ENCODE measurements at places on chromosomes 13 and 19.

- peak; percentile 37 for DNase-seq
These were observed 266.2 kb downstream of the MAB21L1 start for GRCh38 chr13:35210261-35210660.

DNA sequence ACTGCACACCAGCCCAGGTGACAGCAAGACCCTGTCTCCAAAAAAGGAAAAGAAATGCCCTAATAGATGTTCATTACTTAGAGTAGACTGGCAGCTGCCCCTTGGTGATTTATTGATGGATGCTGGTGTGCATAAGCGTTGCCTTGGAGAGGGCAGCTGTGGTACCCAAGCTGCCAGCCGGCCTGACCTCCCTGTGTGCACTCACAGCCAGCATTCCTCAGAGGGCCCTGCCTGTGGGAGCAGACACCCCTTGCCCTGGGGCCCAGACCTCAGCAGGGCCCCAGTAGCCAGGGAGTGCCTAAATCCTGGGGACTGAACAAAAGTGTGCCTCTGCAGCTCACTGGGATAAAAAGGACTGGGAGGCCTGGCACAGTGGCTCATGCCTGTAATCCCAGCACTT, 7.8 kb upstream of the ACTN4 start:
- no peak for DNase-seq

DNA sequence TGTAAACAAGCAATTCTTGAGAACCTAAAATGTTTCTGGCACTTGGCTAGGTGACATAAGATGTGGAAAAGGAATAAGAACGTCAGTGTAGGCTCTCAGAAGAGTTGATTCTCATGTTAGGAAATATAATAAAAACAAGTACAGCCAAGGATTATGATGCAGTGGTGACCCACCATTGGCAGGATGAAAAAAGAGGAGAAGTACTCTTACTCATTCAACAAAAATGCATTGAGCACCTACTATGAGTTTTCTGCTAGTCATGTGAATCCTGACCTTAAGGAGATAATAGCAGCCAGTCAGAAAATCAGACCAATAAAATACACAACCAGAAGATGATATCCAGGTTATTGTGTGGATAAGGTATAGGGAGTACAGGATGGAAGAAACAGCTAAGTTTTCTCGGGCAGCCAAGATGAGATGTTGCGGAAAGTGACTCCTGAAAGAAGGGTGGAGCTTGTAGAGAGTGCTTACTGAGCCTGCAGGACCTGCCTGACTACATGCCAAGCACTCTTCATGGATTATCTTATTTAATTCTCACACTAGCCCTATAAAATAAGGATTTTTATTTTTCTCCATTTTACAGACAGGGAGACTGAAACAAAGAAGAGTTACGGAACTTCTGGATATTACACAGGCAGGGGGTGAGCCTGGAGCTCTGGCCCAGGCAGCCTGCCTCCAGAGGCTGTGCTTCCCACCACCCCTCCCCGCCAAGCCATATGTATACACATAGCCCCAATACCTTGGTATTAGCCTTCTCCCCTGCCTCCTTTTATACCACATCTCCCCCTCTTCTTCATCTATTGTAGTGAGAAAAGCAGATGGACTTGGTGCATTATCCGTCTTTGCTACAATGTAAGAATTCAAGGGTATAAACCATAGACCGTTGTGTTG, 58.0 kb downstream of the TGDS start:
- peak; percentile 25 for DNase-seq

DNA sequence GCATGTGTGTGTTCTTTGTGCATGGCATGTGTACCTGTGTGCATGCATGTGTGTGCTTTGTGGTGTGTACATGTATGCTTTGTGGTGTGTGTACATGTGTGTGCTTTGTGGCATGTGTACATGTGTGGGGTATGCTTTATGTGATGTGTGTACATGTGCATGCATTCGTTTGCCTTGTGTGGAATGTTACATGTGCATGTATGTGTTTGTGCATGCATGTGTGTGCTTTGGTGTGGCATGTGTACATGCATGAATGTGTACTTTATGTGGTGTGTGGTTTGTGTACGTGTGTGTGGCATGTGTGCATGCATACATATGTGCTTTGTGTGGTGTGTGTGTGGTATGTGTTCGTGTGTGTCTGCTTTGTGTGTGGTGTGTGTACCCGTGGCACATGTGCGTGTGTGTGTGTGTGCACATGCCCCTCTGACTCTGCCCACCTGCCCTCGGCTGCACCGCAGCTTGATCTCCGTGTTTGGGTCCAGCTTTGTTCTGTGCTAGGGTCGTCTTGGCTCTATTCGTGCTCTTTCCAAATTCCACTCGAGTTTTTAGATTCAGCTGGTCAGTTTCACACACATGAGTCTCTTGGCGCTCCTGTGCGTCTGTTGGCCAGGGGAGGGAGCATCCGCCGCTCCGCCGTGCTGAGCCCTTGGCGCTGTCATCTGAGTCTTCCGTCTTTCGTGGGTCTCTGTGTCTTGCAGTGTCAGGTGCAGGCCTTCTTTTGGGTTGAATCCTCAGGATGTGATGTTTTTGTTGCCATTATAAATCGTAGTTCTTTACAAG, 46.5 kb upstream of the TFDP1 start:
- DNase-seq: no peak

GRCh38 chr19:38731654-38732301, 12.5 kb downstream of the CAPN12 start:
- no peak for DNase-seq

- DNase-seq: no peak
These were observed 386 bp downstream of the GIPR start for GRCh38 chr19:45668342-45668871.

DNA sequence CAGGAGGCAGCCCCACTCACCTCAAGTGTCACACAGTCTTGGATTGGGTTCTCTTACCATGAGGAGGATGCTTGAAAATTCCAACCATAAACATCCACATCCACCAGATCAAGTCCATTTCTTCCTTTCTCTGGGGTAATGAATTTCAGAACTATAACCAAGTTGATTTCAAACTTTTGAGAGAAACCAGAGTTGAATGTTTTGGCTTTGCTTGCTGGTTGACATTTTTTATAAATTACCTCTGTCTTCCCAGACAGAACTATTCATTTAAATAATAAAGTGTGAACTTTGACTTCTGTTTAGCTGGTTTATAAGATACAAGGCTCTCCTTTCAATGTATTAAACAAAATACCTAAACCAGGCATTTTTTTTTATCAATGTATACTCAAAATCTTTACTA, 550.7 kb downstream of the KCTD12 start:
- DNase-seq: no peak

GRCh38 chr19:10651851-10652250, 2.3 kb upstream of the ILF3 start:
- no peak for DNase-seq

DNA sequence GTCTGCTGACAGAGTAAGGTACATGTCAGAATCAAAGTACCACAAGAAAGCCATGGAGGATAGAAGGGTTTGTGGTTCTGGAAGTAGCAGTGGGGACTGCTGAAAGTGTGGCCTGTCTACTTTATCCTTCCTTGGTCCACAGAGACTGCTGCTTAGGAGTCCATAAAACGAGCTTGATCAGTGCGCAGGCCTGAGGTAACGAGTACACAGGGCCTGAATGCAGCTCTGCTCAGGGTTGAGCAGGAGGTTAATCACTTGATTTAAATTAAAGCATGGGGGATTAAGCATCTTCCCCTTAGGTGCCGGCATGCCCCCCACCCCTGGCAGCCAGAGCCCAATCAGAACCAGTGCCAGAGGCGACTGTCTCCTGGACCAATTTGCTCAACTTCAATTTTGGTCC, 34.9 kb upstream of the WASF3 start:
- DNase-seq: no peak

- DNase-seq: peak; percentile 98
These were observed 84.3 kb downstream of the NUFIP1 start for GRCh38 chr13:44904967-44905366.

GRCh38 chr19:30070968-30071632, 129.1 kb downstream of the URI1 start:
- no peak for DNase-seq

DNA sequence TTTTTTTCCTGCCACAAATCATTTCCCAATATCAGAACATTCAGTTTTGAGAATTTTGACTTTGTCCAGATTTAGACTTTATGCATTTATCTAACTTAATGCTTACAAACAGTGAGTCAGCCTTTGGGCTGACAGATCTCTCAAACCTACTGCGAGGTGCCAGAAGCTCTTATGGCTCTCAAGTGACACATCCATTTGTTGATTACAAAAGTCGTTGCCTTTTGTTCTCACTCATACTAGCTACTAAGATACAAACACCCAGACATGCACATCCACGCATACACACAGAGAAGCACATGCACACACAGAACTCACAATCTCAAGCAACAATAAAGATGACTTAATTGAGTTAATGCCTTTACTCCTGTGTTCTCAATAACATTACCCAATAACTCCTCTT, 1147.5 kb downstream of the DIAPH3 start:
- DNase-seq: no peak

DNA sequence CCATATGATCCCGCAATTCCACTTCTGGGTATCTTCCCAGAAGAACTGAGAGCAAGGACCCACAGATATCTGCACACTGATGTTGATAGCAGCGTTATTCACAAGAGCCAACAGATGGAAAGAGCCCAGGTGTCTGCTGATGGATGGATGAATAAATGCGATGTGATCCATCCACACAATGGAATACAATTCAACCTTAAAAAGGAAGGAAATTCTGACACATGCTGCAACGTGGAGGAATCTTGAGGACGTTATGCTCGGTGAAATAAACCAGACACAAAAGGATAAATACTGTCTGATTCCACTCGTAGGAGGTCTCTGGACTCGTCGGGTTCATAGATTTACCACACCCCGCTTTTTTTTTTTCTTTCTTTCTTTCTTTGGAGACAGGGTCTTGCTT, 21.8 kb downstream of the ARHGEF18 start:
- no peak for DNase-seq

DNA sequence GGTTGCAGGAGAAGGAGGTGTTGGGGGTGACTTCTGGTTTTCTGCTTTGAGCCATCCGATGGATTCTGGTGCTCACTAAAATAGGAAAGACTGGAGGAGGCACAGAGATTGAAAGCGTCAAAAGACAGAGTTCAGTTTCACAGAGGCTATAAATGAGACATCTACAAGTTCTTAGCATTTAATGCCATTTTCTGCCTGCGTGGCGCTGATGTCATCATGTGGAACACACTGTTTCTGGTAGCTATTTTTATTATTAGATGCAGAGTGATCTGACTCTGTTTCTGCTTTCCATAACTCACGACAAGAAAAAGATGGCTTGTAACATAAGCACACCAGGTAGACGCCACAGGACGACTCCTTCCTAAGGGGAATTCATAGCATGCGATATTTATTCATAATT, 3.3 kb upstream of the SLC39A3 start:
- no peak for DNase-seq

GRCh38 chr19:52600639-52601024, 30.5 kb downstream of the ZNF701 start:
- DNase-seq: no peak

- no peak for DNase-seq
These were observed 8.7 kb upstream of the TIMM50 start for GRCh38 chr19:39471756-39472536.

- DNase-seq: no peak
These were observed 107.2 kb downstream of the KCNRG start for GRCh38 chr13:50122455-50122854.

DNA sequence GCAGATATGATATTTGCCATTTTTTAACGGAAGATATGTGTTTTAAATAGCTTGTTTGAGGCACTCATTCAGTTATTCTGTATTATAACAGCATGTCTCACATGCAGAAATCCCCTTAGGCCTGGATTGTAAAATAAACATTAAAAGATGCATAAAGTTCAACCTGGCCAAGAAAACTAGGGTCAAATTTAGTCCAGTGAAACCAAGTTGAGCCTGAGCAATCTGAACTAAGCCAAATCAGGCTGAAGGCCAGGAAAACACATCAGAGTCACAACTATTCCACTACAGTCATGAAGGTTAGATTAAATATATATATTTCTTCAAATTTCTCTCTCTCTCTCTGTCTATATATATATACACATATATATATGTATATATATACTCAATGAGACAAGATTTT, 504.8 kb downstream of the SLITRK1 start:
- peak; percentile 41 for DNase-seq

GRCh38 chr19:5857203-5858081, 6.2 kb upstream of the FUT3 start:
- no peak for DNase-seq
